Tibial nerve (tissue), 4 donors: ENCODE measurements at places on chromosomes 12 and 14.

DNA sequence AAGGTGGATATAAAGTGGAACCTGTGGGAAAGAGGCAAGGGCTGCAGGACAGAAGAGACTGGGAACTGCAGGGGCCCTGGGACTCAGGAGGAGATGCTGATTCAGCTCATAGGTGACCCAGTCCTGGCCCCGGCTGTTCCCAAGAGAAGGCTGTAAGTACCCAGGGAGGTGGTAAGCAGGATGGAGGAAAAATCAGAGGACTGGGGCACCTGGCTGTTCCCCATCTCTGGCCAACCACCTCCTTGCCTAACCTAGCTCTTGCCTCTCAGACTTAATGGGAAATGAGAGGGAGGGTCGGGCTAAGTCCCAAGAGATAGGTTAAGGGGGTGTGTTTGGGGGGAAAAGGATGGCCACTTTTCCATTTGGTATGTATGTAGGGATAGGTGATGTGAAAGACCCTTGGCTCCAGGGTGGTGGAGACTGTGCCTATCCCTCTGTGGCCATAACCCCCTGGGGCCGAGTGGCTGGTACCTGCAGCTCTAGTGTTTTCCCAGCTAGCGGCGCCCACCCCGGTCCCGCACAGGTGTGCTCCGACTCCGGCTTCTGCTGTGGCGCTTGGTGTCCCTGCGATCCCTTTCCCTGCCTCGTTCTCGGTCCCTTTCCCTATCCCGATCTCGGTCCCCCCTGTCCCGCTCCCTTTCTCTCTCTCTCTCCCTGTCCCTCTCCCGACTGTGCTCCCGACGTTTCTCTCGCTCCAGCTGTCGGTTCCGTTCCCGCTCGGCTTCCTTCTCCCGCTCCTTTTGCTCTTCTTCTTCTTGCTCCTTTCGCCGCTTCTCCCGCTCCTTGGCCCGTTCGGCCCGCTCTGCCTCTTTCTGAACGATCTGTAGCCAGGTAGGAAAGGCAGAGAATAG, 1.6 kb upstream of the CDH24 start:
- no peak overlapping the region for H3K4me3 ChIP-seq
- peaks cover 23% of the 10 kb centered on the region for H3K36me3 ChIP-seq
- H3K4me1 ChIP-seq: peaks cover 36% of the 10 kb centered on the region
- no peaks in the 10 kb centered on the region for H3K27me3 ChIP-seq

GRCh38 chr14:30620178-30620577, 1.9 kb upstream of the SCFD1 start:
- H3K27ac ChIP-seq: no peak overlapping the region
- no peaks in the 10 kb centered on the region for H3K27me3 ChIP-seq
- no peak overlapping the region for H3K4me3 ChIP-seq
- no peaks in the 10 kb centered on the region for H3K4me1 ChIP-seq
- no peak for DNase-seq
- H3K36me3 ChIP-seq: no peaks in the 10 kb centered on the region

- H3K27me3 ChIP-seq: no peaks in the 10 kb centered on the region
- H3K4me3 ChIP-seq: no peak overlapping the region
- H3K4me1 ChIP-seq: no peaks in the 10 kb centered on the region
- DNase-seq: no peak
- H3K27ac ChIP-seq: no peak overlapping the region
Measured at GRCh38 chr14:77882098-77882497, 82.2 kb downstream of the ADCK1 start.

DNA sequence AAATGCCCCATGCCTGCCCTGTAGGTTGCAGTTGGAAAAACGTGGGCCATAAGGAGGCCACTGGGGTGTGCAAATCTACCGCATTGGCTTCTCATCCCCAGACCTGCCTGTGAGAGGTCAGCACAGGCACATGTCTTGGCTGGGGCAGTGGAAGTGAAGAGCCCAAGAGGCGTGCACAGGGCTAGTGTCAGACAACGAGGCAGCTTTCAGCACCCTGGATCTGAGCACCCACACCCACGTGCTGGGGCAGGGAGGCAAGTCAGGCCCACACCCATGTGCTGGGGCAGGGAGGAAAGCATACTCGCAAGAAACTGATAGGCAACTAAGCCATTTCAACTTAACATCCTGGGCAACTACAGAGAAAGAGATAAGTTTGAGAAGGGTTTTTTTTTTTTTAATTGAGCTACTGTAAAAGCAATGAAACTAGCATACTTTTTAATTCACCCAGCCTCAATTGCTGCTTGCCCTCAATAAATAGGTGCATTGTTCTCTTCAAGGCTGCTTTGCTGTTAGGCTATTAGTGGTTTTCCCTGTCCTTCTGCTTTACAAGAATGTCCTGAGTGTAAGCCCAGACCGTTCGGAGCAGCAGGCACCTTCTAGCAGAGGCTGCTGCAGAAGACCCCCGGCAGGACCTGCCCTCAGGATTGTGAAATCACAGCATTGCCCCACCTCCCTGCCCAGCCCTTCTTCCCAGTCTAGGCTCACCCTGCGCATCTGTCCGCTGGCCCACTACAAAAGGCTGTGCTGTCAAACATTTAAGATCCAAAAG, 355.3 kb upstream of the FKBP4 start:
- no peaks in the 10 kb centered on the region for H3K4me1 ChIP-seq
- no peaks in the 10 kb centered on the region for H3K27me3 ChIP-seq
- no peaks in the 10 kb centered on the region for H3K36me3 ChIP-seq
- H3K4me3 ChIP-seq: no peak overlapping the region

- no peaks in the 10 kb centered on the region for H3K36me3 ChIP-seq
- DNase-seq: no peak
- H3K4me3 ChIP-seq: no peak overlapping the region
Measured at GRCh38 chr12:6842075-6842474, 1.4 kb downstream of the GNB3 start.

- H3K36me3 ChIP-seq: no peaks in the 10 kb centered on the region
- no peaks in the 10 kb centered on the region for H3K4me1 ChIP-seq
- DNase-seq: no peak
- no peak overlapping the region for H3K27ac ChIP-seq
- no peaks in the 10 kb centered on the region for H3K27me3 ChIP-seq
Measured at GRCh38 chr12:110183386-110183785, 59.2 kb downstream of the IFT81 start.

DNA sequence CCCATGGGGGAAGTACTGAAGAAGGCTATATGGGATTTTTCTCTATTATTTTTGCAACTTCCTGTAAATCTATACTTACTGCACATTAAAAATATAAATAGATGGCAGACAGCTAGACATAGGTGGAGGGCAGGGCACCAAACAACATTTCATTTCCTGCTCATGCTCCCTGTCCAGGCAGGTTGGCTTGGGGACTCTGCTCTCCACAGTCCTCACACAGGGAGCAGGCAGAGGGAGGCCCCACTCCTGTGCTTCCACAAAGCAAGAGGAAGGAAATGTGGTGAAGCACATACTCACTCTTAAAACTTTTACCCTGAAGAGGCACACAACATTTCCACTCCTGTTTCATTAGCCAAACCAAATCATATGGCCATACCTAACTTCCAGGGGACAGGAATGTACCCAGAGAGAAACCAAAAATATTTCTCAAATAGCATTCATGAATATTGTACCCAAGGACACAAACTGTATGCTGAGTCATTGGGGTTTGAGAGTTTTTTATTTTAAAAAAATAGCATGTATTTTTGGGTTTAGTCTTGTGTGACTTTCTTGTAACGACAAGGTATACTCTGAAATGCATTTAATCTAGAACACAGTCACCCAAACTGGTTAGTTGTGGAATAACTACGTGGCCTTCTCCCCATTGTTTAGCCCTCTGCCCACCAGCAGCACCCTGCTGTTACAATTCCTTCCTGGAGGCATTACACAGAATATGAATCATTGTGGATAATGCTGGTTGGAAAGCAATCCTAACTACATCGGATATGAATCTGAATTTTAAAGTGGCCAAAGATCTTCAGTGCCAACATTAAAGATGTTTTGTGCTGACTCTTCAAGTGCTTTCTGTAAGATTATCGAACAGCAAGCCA, 40.9 kb downstream of the RTN1 start:
- H3K4me1 ChIP-seq: no peaks in the 10 kb centered on the region
- no peak for DNase-seq
- H3K36me3 ChIP-seq: no peaks in the 10 kb centered on the region
- H3K27ac ChIP-seq: no peak overlapping the region

- H3K4me3 ChIP-seq: no peak overlapping the region
- no peaks in the 10 kb centered on the region for H3K4me1 ChIP-seq
- no peaks in the 10 kb centered on the region for H3K27me3 ChIP-seq
- no peaks in the 10 kb centered on the region for H3K36me3 ChIP-seq
Measured at GRCh38 chr12:94792693-94793092, 142.3 kb upstream of the TMCC3 start.

- H3K27me3 ChIP-seq: no peaks in the 10 kb centered on the region
- H3K4me3 ChIP-seq: no peak overlapping the region
- H3K27ac ChIP-seq: no peak overlapping the region
- DNase-seq: no peak
- H3K36me3 ChIP-seq: no peaks in the 10 kb centered on the region
Measured at GRCh38 chr12:127176804-127177203, 1090.2 kb upstream of the TMEM132C start.

DNA sequence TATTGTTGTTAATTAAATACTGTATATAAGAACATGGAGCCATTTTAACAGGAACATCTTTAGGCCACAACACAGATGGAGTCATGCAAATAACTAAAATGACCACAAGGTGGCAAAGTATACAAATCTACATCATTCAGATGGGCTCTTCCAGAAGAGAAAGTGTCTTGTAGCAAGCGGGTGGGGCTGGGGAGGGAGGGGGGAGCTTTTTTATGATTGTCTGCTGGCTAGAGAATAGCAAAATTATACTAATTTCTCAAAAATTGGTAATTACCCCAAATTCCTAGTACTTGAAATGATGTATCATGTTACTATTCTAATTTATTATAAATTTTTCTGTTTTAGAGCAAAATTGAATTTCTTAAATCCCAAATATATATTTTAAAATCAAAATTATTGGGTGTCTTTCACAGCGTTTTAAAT, 378.7 kb downstream of the PRKD1 start:
- no peaks in the 10 kb centered on the region for H3K36me3 ChIP-seq
- no peak overlapping the region for H3K27ac ChIP-seq
- peak; percentile 45 for DNase-seq
- no peaks in the 10 kb centered on the region for H3K4me1 ChIP-seq
- no peak overlapping the region for H3K4me3 ChIP-seq

DNA sequence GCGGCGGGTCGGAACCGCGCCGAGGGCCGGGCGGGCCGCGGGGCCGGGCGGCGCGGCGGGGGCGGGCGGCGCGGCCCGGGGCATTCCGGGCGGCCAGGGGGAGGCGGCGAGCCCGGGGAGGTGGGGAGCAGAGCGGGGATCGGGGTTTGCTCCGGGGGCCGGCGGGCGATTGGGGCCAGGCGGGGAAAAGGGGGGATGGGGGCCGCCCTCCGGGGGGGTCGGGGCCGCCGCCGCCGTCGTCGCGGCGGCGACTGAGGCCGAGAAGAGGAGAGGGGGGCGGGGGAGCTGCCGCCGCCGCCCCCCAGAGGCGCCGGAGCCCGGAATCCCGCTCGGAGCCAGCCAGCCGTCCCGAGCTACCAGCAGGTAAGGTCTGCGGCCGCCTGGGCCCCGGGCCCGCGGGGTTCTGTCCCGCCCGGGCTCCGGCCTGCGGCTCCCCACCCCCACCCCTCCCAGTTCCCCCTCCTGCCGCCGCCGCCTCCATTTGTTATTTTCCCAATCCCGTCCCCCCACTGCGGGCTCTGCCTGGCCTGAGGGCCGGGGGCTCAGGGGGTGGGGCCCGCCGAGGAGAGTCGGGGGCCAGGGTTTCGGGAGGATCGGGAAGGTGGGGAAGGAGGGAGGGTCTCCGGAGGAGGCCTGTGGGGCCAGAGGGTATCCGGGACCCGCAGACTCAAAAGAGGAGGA, 403 bp downstream of the ATN1 start:
- no peaks in the 10 kb centered on the region for H3K27me3 ChIP-seq
- H3K4me1 ChIP-seq: peaks cover 3% of the 10 kb centered on the region
- H3K27ac ChIP-seq: peak overlapping the region; percentile 99
- no peak for DNase-seq

DNA sequence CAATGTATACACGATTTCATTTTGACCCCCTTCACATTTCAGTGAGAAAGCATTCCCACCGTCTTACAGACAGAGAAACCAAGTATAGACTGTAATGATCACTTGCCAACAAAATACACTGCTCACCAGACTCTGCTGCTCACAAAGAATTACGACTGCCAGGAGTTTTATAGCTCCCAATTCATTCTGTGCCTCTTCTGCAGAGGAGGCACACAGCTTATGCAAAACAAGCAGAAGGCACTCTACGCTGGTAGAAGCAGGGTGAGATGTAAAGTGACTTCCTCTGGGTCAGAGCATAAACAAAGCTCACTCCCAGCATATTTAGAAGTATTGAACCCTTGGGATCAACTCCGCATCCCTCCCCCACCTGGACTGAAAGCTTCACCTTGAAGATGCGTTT, 14.6 kb downstream of the SPTB start:
- H3K27me3 ChIP-seq: no peaks in the 10 kb centered on the region
- no peaks in the 10 kb centered on the region for H3K36me3 ChIP-seq
- no peak overlapping the region for H3K27ac ChIP-seq
- H3K4me1 ChIP-seq: no peaks in the 10 kb centered on the region
- no peak overlapping the region for H3K4me3 ChIP-seq

DNA sequence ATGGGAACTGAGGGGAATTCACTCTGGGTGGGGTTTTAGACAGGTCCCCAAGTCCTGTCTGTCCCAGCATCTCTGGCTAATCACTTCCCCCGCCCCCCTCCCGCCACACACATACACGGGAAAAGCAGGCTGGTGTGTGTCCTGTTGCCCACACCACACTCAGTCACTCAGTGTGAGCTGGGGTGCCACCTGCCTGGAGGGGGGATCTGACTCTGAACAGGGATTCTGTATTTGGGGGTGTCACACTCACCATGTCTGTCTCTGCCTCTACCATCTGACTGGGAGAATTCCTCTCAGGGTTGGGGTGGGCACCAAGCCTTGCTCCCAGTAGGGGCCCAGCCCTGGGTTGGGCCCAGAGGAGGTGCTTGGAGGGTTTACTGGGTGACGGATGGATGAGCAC, 31.1 kb downstream of the SH2B3 start:
- H3K4me3 ChIP-seq: no peak overlapping the region
- DNase-seq: no peak
- peak overlapping the region; percentile 39 for H3K27ac ChIP-seq
